ENCODE measurements at places on chromosomes 11 and 22. TPM values are rescaled to one million over a fixed set of nuclear protein-coding genes. Genes with fewer than 3 reads are reported as not detected.

- DNase-seq, result no peak
Observed at GRCh38 chr22:46823654-46824053, 61.2 kb downstream of the TBC1D22A start.

- peak; percentile 80 for DNase-seq
Observed at GRCh38 chr11:82996966-82997606, 74.6 kb downstream of the RAB30 start.

- peak; percentile 70 for DNase-seq
Observed at GRCh38 chr11:69153661-69154060, 2.1 kb upstream of the SMIM38 start.

DNA sequence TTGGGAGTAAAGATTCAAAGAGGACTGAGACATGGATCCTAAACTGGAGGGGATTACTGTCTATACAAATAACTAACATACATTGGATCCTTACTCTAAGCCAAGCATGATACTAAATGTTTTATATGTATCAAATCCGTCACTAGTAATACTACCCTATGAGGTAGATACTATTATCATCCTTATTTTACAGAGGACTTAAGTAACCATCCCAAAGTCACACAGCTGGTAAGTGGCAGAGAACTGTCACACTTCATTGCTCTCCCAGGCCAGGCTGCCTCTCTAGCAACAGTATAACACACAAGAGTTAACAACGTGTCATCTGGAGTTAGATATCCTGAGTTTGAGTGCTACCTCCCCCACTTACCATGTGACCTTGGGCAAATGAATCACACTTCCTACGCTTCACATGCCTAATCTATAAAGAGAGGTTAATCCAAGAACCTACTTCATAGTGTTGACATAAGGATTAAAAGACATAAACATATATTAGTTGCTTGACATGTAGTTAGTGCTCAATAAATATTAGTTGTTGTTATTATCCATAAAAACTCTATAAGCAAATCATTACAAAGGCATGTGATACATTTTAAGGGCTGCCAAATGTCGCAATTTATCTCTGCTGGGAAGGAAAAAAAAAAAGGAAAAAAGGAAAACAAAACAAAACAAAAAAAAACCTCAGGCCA, 33.8 kb upstream of the SPON1 start:
- peak; percentile 64 for DNase-seq

DNA sequence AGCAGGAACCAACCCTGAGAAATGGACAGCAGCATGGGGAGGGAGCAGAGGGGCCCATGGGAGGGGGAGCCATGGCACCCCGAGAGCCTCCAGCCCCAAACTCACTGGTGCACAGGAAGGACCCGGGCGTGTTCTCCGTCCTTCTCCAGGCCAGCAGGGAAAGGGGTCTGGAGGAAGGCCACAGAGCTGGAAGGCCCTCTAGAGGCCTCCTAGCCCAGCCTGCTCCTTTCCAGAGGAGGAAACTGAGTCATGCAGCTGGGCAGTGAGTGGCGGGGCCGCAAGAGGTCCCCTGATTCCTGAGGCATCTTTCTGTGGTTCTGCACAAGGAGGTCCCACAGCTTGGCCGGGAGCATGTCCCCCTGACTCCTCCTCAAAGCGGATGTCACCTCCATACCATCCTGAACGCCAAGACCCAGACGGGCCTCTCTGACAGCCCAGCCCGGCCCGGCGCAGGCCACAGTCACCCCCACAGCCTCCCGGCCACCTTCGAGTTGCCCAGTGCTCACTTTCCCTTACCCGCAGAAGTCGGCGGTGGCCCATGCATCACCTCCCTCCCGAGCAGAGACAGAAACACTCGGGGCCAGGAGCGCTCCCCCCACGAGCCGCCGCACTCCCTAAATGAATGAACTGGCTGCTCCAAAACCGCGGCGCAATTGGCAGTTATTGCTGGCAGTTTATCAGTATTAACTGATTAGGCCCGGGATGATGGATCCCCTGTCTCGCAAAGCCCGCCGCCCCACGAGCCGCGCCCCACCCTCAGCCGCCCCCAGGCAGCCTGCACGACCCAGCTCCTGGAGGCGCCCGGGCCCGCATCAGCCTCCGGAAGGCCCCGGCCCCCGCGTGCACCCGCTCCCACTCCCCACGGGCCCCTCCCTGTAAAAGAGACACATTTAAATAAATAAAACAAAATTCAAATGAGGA, 272.5 kb downstream of the BUD13 start:
- DNase-seq, result no peak

GRCh38 chr11:79675081-79675480, 234.3 kb upstream of the TENM4 start:
- no peak for DNase-seq

DNA sequence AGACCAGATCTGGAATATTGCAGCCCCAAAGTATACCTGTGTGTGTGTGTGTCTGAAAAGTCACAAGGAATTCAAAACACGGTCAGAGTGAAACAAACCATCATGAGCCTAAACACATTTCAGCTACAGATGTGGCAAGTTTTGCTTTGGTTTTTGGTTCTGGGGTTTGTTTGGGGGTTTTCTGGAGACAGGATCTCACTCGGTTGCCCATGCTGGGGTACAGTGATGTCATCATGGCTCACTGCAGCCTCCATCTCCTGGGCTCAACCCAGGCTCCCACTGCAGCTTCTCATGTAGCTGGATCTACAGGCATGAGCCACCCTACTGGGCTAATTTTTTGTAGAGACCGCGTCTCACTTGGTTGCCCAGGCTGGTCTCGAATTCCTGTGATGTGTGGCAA, 41.4 kb upstream of the PHF21A start:
- DNase-seq, result no peak

GRCh38 chr11:70519117-70519516, 120.8 kb downstream of the CTTN start:
- DNase-seq, result peak; percentile 58

- no peak for DNase-seq
Observed at GRCh38 chr11:130858215-130858614, 58.1 kb downstream of the SNX19 start.

DNA sequence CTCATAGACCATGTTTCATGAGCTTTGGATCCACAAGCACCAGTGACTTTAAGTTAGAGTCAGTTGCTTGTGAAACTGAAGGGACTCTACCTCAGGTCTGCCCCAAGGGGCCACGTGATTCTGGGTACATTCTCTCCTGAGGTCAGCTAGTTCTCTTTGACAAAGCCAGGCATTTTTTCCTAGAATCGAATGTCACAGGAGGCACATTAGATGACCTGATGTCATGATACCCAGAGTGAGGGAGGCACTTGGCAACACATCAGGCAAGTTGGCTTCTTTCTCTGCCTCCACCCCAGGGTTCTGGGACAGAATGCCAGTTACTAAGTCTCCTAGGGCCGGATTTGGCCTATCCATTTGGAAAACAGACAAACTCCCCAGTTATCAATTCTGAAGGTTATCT, 93.0 kb downstream of the APIP start:
- no peak for DNase-seq

GRCh38 chr11:29989174-29989970, 27.5 kb downstream of the KCNA4 start:
- no peak for DNase-seq

DNA sequence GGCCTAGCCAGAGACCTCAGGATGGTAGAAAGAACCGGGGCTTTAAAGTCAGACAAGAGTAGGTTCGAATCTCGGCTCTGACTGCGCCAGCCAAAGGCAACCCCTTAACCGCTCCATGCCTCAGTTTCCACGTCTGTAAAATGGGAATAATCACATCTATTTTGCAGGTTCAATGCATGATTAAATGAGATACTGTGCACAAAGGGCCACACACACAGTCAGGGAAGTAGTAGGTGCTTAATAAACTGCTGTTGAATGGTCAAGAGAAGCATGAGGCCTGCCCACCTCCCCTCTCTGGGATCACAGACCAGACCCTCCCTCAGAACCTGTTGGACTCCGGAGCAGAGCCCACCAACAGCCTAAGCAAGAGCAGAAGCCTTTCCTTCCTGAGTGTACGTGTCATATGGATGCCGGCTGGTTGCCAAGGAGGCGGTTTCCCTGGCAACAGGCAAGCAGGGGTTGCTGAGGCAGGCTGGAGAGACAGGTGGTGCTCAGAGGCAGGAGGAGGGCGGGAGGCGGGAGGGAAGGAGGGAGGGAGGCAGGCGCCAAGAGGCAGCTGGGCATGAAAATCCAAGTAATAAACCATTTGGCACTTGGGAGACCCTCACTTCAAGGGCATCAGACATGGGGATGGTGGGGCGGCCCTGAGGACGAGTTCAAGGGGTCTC, 43.9 kb downstream of the NFAM1 start:
- peak; percentile 41 for DNase-seq

GRCh38 chr11:79353706-79354105, 87.1 kb downstream of the TENM4 start:
- no peak for DNase-seq

- no peak for DNase-seq
Observed at GRCh38 chr22:36227396-36227795, 11.9 kb downstream of the APOL2 start.

GRCh38 chr11:12449961-12450715, 72.8 kb downstream of the PARVA start:
- DNase-seq, result peak; percentile 11

Gene KCNK7
- not detected for total RNA-seq

Gene TMPRSS6
- total RNA-seq, result not detected

Measured in Daoy (cell line).